ENCODE measurements at places on chromosomes 5 and 9.

GRCh38 chr9:109316207-109316640 is 4.6 kb downstream of the EPB41L4B start:
- peaks cover 67% of the 10 kb centered on the region for H3K4me1 ChIP-seq
- peak overlapping the region; percentile 90 for H3K27ac ChIP-seq
- H3K4me3 ChIP-seq: no peak overlapping the region
- no peaks in the 10 kb centered on the region for H3K36me3 ChIP-seq
- DNase-seq: peak; percentile 89

DNA sequence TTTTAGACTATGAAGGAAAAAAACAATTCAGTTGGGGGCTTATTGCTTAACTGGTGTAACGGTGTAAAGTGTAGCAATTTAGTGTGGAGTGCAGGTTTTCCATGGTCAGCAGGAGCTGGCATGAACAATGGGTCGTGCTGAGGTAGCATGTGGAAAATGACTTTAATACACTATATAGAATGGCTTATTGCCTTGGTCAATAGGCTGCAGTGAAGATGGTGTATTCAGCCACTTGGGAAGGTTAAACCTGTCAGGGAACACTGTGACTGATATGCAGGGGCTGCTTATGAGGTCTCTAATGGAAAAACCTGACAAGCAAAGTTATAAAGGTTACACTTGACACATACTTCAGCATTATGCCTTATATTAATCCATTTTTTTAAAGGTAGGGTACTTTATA is 764.7 kb upstream of the ARRDC3 start:
- H3K4me3 ChIP-seq: no peak overlapping the region
- H3K36me3 ChIP-seq: no peaks in the 10 kb centered on the region
- DNase-seq: no peak
- no peaks in the 10 kb centered on the region for H3K27me3 ChIP-seq
- peaks cover 3% of the 10 kb centered on the region for H3K4me1 ChIP-seq

- DNase-seq: no peak
- H3K27me3 ChIP-seq: no peaks in the 10 kb centered on the region
- no peaks in the 10 kb centered on the region for H3K36me3 ChIP-seq
- H3K27ac ChIP-seq: no peak overlapping the region
- H3K4me3 ChIP-seq: no peak overlapping the region
- H3K4me1 ChIP-seq: no peaks in the 10 kb centered on the region
These were observed 7.0 kb downstream of the DENND1A start for GRCh38 chr9:123922911-123923310.

GRCh38 chr5:137651022-137651421 is 84.9 kb downstream of the KLHL3 start:
- H3K4me1 ChIP-seq: no peaks in the 10 kb centered on the region
- no peaks in the 10 kb centered on the region for H3K36me3 ChIP-seq
- no peak overlapping the region for H3K4me3 ChIP-seq
- no peak overlapping the region for H3K27ac ChIP-seq

DNA sequence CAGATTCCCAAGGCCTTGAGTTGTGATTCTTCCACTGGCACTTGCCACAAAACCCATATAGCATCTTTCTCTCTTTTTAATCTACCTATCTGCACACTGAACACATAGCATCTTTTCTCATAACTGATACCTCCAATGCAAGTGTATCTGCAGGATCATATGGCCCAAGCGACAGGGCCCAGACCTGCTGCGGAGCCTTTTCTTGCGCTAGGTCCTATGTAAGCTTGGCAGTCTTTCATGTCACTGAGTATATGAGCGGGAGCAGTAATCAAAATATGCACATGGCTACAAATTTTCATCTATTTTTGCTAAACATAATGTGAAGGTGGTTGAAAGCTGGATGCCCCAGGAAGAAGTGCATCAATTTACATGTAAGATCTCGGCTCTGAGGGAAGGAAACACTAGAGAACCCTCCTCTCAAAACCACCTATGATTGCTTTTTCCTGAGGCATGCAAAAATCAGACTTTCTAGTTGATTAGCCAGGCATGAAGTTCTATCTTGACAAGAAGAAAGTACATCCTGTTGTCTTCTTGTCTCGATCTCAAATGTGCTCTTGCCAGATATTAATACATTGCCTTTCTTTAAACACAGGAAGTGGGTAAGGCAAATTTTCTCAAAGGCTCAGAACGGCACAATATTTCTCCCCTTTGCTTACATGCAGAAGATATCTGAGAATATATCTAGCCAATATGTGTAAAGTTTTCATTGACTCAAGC is 26.9 kb upstream of the CEMIP2 start:
- H3K27me3 ChIP-seq: no peaks in the 10 kb centered on the region
- no peak for DNase-seq
- H3K4me3 ChIP-seq: no peak overlapping the region
- no peak overlapping the region for H3K27ac ChIP-seq
- H3K36me3 ChIP-seq: no peaks in the 10 kb centered on the region

DNA sequence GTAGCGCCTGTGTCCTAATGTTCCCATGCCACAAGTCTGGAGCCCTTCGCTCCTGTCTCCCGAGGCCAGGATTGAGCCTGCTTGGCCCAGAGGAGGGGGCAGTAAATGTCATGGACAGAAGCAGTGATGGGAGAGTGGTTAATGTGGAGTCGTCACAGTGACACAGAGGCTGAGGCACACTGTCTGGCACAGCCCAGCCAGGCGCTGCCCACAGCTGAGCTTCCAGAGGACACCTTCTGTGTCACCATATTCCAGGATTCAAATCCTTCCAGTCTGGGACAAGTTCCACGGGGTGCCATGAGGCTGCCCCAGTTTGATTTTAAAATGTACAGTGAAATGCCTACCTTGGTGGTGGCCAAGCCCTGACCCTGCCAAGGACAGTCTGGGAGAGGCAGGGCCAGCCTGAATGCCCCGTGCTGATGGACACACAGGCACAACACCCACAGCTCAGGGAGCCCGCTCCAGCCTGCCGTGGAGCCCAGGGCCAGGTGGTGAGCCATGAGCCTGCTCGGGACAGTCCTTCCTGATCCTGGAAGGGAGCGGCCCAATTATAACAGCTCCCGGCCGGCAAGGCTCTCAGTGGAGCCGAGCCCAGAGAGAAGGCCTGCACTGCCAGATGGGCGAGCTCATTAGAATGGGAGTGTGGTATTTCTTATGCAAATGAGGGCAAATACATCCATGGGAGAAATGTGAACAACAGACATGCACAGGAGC is 99.1 kb upstream of the RUFY1 start:
- H3K27ac ChIP-seq: no peak overlapping the region
- no peaks in the 10 kb centered on the region for H3K4me1 ChIP-seq
- no peaks in the 10 kb centered on the region for H3K36me3 ChIP-seq
- H3K27me3 ChIP-seq: no peaks in the 10 kb centered on the region
- DNase-seq: no peak
- no peak overlapping the region for H3K4me3 ChIP-seq

GRCh38 chr5:161530700-161531099 is 15.8 kb downstream of the GABRB2 start:
- no peak for DNase-seq
- H3K36me3 ChIP-seq: no peaks in the 10 kb centered on the region
- H3K27me3 ChIP-seq: no peaks in the 10 kb centered on the region
- H3K4me3 ChIP-seq: no peak overlapping the region
- no peak overlapping the region for H3K27ac ChIP-seq

DNA sequence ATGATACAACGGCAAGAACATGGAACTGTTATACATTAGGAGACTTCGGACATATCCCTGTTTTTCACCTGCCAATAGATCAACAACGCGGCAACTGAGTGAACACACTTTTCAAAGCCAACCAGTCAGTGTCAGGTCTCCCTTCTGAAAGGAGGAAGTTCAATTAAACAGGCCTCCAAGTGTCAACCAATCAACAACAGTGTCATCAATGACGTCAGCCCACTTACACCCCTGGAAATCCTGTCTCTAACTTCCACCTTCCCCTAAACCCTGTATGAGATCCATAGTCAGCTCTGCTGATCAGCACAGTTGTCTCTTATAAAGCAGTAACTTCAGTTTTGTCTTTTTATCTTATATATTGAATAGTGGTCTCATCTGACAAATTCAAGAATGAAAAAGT is 36.6 kb downstream of the DMRT3 start:
- no peak for DNase-seq
- no peak overlapping the region for H3K4me3 ChIP-seq
- H3K27me3 ChIP-seq: no peaks in the 10 kb centered on the region
- H3K27ac ChIP-seq: no peak overlapping the region
- H3K4me1 ChIP-seq: no peaks in the 10 kb centered on the region
